ENCODE measurements at places on chromosomes 2 and 18.

- H3K27ac ChIP-seq: no peak overlapping the region
- DNase-seq: no peak
- no peak overlapping the region for H3K4me3 ChIP-seq
- H3K27me3 ChIP-seq: peaks cover 13% of the 10 kb centered on the region
- peaks cover 1% of the 10 kb centered on the region for H3K4me1 ChIP-seq
These were observed 48.6 kb downstream of the PTGR3 start for GRCh38 chr18:75160364-75160763.

- peaks cover 40% of the 10 kb centered on the region for H3K27me3 ChIP-seq
- no peaks in the 10 kb centered on the region for H3K36me3 ChIP-seq
- no peak overlapping the region for H3K4me3 ChIP-seq
- H3K4me1 ChIP-seq: no peaks in the 10 kb centered on the region
- H3K27ac ChIP-seq: no peak overlapping the region
These were observed 7.6 kb upstream of the KCTD1 start for GRCh38 chr18:26555804-26556553.

DNA sequence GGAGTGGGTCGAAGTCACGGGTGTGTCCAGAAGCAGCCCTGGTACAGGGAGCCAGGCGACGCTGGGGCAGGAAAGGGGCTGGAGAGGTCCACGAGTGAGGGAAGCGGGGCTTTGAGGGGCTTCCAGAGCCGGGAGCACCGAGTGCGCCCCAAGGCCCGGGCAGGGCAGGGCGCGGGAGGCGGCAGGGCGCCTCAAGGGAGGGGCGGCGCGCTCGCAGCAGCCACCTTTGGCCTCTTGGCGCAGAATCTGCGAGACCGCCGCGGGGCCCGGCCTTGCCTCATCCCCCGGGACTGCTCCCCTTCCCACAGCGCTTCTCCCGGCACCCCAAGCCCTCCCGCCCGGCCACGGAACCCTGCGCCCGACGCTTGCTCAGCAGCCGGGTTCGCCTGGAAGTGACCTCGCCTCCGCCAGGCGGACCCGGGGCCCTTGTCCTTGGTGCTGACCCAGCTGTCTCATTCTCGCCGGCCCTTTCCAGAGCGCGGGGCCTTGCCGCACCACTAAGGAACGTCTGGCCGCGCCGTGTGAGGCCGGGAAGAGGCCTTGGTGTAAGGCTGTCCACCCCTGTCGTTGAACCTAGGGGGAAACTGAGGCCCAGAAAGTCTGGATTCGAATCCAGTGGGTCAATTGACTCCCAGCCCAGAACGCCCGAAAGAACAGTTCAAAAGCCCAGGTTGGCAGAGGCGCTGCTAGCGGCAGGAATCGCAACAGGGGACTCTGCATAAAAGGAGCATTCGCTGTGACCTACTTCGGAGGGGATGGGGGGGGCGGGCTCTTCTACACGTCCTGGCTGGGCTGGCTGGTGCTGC is 584 bp upstream of the DNER start:
- H3K4me1 ChIP-seq: peaks cover 2% of the 10 kb centered on the region
- H3K4me3 ChIP-seq: peak overlapping the region; percentile 21
- peaks cover 36% of the 10 kb centered on the region for H3K27me3 ChIP-seq
- peak; percentile 55 for DNase-seq
- H3K36me3 ChIP-seq: no peaks in the 10 kb centered on the region
- H3K27ac ChIP-seq: no peak overlapping the region

GRCh38 chr18:69703461-69703860 is 244.2 kb downstream of the CD226 start:
- H3K4me1 ChIP-seq: no peaks in the 10 kb centered on the region
- DNase-seq: no peak
- H3K27ac ChIP-seq: no peak overlapping the region
- H3K27me3 ChIP-seq: no peaks in the 10 kb centered on the region
- no peak overlapping the region for H3K4me3 ChIP-seq

GRCh38 chr2:178863856-178864620 is 56.8 kb upstream of the TTN start:
- H3K4me3 ChIP-seq: no peak overlapping the region
- peaks cover 8% of the 10 kb centered on the region for H3K4me1 ChIP-seq
- H3K27ac ChIP-seq: no peak overlapping the region
- no peaks in the 10 kb centered on the region for H3K36me3 ChIP-seq
- DNase-seq: no peak

DNA sequence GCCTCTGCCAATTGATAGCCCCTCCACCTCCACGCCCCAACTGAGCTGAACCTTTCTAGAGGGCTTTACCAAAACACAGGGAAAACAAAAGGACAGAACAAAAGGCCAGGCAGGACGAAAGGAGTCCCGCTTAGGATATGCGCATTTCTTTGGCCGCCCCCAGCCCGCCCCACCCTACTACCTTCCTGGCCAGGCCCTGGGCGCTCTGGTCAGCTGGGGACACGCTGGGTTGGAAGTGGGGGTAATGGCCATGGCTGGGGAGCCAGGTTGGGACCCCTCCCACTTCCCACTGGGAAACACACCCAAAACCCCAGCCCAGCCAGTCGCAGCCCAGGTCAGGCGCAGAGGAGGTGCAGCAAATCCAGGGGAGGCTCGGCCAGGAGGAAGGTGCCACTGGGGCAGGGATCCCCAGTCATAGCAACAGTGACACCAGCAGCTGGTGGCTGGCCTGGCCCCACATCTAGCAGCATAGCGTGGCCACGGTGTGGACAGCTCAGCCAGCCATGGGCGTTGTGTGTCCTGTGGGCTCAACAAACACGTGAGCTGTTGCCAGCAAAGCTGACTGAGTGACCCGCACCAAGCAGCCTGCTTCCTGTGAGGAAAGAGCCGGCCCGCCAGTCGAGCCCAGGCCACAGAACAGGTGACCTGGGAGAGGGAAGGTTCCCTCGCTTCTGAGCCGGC is 24.6 kb upstream of the B3GNT7 start:
- no peaks in the 10 kb centered on the region for H3K36me3 ChIP-seq
- no peak overlapping the region for H3K27ac ChIP-seq
- peaks cover 2% of the 10 kb centered on the region for H3K4me1 ChIP-seq
- no peak for DNase-seq
- peaks cover 2% of the 10 kb centered on the region for H3K27me3 ChIP-seq

DNA sequence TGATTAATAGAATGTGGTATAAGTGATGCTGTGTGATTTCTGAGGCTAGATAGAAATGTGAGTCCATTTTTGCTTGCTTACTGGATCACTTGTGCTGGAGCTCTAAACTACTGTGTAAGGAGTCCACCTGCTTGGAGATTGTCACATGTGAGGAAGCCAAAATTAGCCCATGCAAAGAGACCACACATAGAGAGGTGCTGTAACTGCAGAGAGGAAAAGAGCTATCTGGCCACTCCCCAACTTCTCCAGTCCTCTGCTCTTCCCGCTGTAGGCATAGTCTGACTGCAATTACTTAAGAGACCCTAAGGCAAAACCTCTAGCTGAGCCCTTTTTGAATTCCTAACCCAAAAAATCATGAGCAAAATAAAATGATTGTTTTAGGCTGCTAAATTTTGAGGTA is 120.6 kb upstream of the FBXO11 start:
- H3K27me3 ChIP-seq: peaks cover 13% of the 10 kb centered on the region
- no peaks in the 10 kb centered on the region for H3K36me3 ChIP-seq
- DNase-seq: no peak
- no peaks in the 10 kb centered on the region for H3K4me1 ChIP-seq

DNA sequence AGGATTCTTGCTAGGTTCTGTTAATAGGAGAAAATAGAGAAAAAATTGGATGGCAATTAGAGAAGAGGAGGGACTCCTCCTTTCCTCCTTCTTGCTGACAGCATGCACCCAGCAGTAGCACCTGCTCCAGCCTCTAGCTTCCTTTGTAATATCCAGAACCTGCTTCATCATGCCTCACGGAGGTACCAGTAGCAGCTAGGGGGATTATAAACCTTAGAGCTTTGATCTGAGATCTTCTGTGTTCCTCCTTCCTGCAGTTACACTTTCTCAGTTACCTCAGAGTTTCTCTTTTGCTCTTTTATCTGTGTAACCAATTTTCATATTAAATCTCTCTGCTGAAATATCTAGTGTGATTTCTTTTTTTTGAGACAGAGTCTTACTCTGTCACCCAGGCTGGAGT is 16.6 kb downstream of the DPP4 start:
- peaks cover under 1% of the 10 kb centered on the region for H3K36me3 ChIP-seq
- no peak overlapping the region for H3K27ac ChIP-seq
- H3K4me3 ChIP-seq: no peak overlapping the region
- DNase-seq: no peak
- H3K4me1 ChIP-seq: peaks cover 3% of the 10 kb centered on the region
- no peaks in the 10 kb centered on the region for H3K27me3 ChIP-seq

- no peak for DNase-seq
- no peaks in the 10 kb centered on the region for H3K4me1 ChIP-seq
- H3K27me3 ChIP-seq: peaks cover 39% of the 10 kb centered on the region
- H3K27ac ChIP-seq: no peak overlapping the region
- H3K4me3 ChIP-seq: no peak overlapping the region
These were observed 1.6 kb downstream of the LONRF2 start for GRCh38 chr2:100320547-100321178.

- no peaks in the 10 kb centered on the region for H3K27me3 ChIP-seq
- H3K4me3 ChIP-seq: no peak overlapping the region
- H3K4me1 ChIP-seq: peaks cover 4% of the 10 kb centered on the region
- no peaks in the 10 kb centered on the region for H3K36me3 ChIP-seq
- no peak overlapping the region for H3K27ac ChIP-seq
- DNase-seq: no peak
These were observed 123.0 kb upstream of the ARHGAP28 start for GRCh38 chr18:6606411-6607085.

DNA sequence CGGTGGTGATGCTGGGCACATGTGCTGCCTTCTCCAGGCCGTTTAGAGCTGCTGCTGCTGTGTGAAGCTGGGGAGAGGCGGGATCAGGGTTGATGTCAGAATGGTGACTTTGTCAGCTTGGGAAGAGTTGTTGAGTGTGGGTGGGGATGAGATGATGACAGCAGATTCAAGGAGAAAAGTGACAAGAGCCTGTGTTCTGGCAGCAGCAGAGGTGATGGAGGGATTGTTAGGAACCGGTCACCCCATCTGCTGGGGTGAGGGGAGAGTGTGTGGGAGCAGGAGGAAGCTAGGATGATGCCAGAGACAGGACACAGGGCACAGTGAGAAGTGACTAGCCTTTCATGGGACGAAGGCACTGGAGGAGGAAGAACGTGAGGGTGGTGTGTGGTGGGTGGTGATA is 345.5 kb downstream of the RNF144A start:
- H3K36me3 ChIP-seq: no peaks in the 10 kb centered on the region
- H3K27ac ChIP-seq: no peak overlapping the region
- no peaks in the 10 kb centered on the region for H3K4me1 ChIP-seq
- DNase-seq: no peak

DNA sequence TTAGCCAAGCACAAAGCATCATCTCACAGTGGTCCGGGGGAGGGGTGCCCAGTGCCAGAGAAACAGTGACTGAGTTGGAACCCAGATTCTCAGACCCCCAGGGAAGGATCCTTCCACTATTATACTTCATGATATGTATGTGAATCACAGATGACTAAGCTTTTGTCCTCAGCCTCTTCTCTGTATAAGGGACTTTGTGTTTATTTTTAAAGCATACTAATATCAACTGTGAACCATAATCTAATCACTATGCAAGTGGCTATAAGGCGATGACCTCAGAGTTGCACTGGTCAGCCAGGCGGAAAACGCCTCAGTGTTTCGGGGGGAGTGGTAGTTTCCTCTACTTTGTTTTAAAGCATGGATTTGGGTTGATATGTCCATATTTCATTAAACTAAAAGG is 160.4 kb upstream of the TMEM200C start:
- peak; percentile 96 for DNase-seq
- no peak overlapping the region for H3K4me3 ChIP-seq
- H3K4me1 ChIP-seq: peaks cover 14% of the 10 kb centered on the region

DNA sequence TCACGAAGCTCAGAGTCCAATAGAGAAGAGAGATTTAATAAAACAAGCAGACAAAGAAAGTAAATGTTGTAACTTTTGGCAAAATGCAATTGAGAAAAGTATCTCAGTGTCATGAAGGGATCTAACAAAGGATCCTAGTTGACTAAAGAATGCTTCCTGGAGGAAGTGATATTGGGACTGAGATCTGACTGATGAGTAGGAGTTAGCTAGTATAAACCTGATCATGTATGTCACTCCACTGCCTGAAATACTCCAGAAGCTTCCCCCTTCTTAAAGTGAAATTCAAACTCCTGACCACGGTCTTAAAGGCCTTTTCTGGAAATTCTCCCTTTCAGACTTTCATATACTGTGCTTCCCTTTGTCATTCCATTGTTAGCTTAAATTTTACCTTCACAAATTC is 1102.4 kb upstream of the ZEB2 start:
- H3K4me3 ChIP-seq: no peak overlapping the region
- no peaks in the 10 kb centered on the region for H3K4me1 ChIP-seq
- H3K27ac ChIP-seq: no peak overlapping the region
- no peak for DNase-seq
- H3K27me3 ChIP-seq: no peaks in the 10 kb centered on the region
- H3K36me3 ChIP-seq: no peaks in the 10 kb centered on the region

- DNase-seq: no peak
- H3K27me3 ChIP-seq: no peaks in the 10 kb centered on the region
- H3K27ac ChIP-seq: no peak overlapping the region
- no peak overlapping the region for H3K4me3 ChIP-seq
- H3K36me3 ChIP-seq: no peaks in the 10 kb centered on the region
These were observed 56.4 kb upstream of the FMNL2 start for GRCh38 chr2:152278526-152278925.

DNA sequence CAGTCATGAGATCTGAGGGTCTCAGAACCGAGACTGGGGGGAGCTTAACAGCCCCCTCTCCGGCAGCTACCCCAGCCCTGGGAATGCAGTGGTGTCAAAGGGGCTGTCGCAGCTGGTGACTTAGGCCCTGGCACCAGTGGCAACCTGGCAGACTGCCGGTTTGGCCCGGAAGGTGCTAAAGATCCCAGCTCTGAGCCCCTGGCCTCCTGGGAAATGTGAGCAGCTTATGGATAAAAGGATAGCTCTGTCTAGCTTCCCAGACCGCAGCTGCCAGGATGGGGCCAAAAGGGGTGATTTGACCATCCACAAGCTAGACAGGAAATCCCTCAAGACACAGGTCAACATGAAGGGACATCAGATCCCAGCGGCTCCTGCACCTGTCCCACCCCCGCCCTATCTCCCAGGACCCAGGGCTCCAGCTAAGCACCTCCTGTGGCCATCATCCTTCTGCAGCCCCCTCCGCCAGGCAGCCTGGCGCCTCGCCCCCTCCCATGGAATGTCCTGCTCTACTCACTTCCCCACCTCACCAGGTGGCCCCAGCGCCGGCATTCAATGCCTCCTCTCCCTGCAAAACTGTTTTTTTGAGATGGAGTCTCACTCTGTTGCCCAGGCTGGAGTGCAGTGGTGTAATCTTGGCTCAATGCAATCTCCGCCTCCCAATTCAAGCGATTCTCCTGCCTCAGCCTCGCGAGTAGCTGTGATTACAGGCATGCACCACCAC is 33.2 kb upstream of the EFHD1 start:
- no peak for DNase-seq
- peaks cover 10% of the 10 kb centered on the region for H3K27me3 ChIP-seq
- H3K4me1 ChIP-seq: no peaks in the 10 kb centered on the region
- H3K27ac ChIP-seq: no peak overlapping the region
- no peaks in the 10 kb centered on the region for H3K36me3 ChIP-seq
- H3K4me3 ChIP-seq: no peak overlapping the region

DNA sequence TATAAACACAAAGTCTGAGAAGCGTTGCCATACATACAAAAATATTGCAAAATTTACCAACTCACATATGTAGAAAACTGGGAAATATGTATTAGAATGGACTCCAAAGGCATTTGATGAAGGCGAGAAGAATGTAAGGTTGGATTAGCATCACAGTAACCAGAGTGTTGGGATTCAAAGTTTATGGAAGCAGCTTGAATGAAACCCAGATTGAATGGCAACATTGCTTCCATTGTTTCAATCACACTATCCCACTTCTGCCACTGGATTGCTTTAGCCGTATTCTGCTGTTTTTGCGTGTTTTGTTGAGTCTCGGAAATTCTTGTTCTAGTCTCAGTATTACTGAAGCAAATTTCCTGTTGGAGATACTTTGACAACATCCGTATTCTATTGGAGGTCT is 609.0 kb upstream of the LRATD1 start:
- H3K27me3 ChIP-seq: no peaks in the 10 kb centered on the region
- no peak for DNase-seq
- no peak overlapping the region for H3K4me3 ChIP-seq
- H3K4me1 ChIP-seq: no peaks in the 10 kb centered on the region

All from IMR-90 (cell line).